ENCODE measurements at places on chromosomes 1 and 21.

GRCh38 chr1:236489710-236490377 is 33.9 kb upstream of the LGALS8 start:
- no peak for DNase-seq

- DNase-seq = no peak
Measured at GRCh38 chr1:66354311-66355201, 179.4 kb upstream of the SGIP1 start.

GRCh38 chr1:111565968-111566367 is 53.6 kb upstream of the RAP1A start:
- DNase-seq = no peak

- DNase-seq = no peak
Measured at GRCh38 chr1:69077633-69078032, 490.1 kb upstream of the LRRC7 start.

- no peak for DNase-seq
Measured at GRCh38 chr1:46394872-46395465, 852 bp downstream of the FAAH start.

GRCh38 chr1:88618331-88618730 is 65.7 kb upstream of the PKN2 start:
- no peak for DNase-seq

DNA sequence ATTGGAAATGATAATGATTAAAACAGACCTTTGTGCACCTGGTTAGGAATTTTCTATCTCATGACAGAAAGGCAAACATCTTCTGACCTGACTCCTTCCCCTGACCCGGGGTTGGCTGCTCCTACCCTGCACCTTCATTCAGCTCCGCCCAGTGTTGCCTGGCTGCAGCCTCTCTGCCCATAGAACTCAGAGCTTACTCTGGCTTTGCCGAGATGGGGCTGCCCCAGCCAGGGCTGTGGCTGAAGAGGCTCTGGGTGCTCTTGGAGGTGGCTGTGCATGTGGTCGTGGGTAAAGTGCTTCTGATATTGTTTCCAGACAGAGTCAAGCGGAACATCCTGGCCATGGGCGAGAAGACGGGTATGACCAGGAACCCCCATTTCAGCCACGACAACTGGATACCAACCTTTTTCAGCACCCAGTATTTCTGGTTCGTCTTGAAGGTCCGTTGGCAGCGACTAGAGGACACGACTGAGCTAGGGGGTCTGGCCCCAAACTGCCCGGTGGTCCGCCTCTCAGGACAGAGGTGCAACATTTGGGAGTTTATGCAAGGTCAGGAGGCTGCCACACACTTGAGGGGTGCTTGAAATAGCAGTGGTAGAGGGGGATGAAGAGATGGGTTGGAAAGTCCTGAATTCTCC is at the start of gene DIO1:
DIO1 (plus strand) TSS at position 189 of the 638 bp plus-strand sequence; CDS start at position 213, 24 bp downstream.
- DNase-seq = no peak

GRCh38 chr1:12604114-12604874 is 13.7 kb downstream of the DHRS3 start:
- DNase-seq = no peak

DNA sequence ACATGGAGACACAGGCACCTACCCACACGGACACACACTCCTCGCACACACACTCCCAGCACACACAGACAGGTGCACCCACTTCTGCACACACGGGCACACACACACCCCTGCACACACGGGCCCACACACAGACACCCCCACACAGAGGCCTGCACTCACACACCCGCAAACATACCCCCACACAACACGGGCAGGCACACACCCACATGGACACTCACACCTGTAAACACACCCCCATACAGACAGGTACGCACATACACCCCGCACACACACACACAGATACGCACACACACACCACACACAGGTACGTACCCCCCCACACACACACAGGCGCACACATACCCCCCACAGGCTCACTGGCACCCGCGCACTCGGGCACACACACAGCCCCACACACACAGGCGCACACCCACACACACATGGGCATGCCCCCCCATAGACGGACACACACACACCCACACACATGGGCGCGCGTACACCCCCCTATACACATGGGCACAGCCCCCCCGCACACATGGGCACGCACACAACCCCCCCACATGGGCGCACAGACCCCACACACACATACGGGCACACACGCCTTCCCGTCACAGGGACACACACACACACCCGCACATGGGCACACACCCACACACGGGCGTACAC is 6.1 kb downstream of the ATAD3A start:
- DNase-seq = no peak

- DNase-seq = no peak
Measured at GRCh38 chr1:54766726-54767125, 2.4 kb upstream of the PARS2 start.

DNA sequence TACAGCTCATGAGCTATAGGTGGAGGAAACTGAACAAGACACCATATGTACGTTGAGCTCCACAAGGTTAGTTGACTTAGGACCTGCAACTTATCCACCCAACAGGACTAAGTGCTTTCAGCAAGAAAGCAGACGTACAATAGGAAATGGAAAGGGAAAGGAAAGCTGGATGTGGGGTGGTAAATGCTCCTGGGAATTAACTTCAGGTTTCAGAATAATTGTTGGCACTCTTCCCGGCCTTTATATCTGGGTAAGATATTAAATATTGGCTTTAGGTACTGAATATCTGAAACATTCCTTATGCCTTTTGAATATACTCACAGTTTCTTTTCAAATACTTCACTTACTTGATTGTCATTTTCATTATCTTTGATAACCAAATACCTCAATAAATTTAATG is 36.3 kb downstream of the GLMN start:
- no peak for DNase-seq

- no peak for DNase-seq
Measured at GRCh38 chr1:40689737-40690136, 1.8 kb upstream of the NFYC start.

- DNase-seq = no peak
Measured at GRCh38 chr1:233657466-233657865, 43.6 kb downstream of the KCNK1 start.

GRCh38 chr1:207644852-207645634 is at the start of gene CR1L:
TSS of gene CR1L (plus strand) at chr1:207645133. CDS start at chr1:207645234, 101 bp downstream.
- peak; percentile 41 for DNase-seq

- peak; percentile 18 for DNase-seq
Measured at GRCh38 chr1:232880354-232880753, 70.1 kb upstream of the NTPCR start.

- no peak for DNase-seq
Measured at GRCh38 chr1:61079296-61079897, 3.0 kb upstream of the NFIA start.

DNA sequence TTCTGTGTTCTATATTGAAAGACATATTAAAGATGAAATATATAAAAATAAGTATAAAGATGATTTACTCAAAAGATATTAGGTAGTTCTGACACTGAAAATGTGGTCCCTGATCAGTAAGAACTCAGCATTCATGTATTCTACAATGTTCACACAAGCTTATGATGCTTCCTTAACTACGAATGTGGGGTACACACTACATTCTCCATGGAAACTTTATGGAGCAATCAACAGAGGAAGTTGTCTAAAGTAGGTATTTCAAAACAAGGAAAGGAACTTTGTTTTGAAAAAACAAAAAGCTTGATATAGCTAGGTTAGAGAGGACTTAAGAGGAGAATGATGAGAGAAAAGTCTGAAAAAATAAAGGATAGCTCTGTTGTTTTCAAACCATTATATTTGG is 119.7 kb upstream of the RGS18 start:
- DNase-seq = no peak

DNA sequence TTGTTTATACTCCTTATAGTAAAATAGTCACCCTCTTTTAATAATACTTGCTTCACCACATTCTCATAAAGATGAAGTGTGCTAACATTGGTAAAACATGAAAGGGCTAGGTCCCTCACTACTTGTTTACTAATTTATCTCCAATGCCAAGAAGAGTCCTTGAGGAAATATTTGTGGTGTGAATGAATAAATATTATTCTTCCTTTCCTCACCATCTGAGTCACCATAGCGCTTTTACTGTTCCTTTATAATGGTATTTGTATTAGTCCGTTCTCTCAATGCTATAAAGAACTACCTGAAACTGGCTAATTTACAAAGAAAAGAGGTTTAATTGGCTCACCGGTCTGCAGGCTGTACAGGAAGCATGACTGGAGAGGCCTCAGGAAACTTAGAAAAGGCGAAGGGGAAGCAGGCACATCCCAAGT is 222.8 kb upstream of the ZRANB2 start:
- DNase-seq = no peak

- DNase-seq = no peak
Measured at GRCh38 chr21:45202889-45203288, 84.8 kb downstream of the POFUT2 start.

- DNase-seq = no peak
Measured at GRCh38 chr1:5733596-5733995, 258.6 kb downstream of the NPHP4 start.

DNA sequence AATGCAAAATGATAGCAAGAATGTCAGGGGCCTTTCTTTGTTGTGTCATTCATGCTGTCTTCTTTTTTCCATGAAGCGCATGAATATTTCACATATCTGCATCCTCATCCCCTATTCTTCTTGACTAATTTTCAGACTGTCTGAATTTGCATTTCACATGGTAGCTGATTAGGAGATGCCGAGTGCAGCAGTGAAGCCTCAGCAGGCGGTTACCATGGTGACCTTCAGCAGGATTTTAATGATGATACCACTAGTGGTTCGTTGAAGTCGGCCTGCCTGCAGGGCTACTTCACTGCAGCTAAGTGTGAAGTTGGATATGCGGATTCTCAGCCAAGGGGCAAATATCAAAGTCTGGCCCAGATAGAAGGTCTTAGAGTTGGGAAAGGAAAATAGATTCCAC is 141.8 kb downstream of the NEK7 start:
- DNase-seq = no peak

DNA sequence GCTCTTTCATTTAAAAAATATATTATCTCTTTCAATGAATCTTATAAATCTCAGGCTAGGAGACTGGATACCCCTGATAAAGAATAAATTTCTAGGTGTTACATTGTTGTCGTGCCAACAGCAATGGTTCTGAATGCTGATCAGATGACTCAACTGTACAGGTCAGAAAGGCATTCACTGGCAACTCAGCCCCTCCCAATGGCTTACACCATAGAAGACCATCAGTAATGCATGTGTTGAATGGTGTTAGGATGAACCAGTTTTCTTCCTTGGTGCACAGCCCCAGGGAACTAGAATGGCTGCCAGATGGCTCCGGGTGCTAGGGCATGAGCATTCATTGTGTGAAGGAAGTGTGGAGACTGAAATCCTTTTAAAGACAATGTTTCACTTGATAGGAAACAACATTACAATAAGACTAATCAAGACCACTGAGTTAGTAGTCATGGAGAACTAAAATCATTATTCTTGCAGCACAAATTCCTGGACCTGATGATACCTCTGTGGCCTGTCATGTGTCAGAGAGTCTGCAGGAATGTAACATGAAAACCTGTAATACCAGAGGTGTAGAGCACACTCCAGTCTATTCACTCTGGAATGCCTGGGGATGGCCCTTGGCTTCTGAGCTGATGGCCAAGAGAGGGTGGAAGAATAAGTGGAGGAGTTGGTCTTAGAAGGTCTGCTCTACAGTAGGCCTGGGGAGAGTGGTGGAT is 187.7 kb upstream of the LMO4 start:
- DNase-seq = no peak

DNA sequence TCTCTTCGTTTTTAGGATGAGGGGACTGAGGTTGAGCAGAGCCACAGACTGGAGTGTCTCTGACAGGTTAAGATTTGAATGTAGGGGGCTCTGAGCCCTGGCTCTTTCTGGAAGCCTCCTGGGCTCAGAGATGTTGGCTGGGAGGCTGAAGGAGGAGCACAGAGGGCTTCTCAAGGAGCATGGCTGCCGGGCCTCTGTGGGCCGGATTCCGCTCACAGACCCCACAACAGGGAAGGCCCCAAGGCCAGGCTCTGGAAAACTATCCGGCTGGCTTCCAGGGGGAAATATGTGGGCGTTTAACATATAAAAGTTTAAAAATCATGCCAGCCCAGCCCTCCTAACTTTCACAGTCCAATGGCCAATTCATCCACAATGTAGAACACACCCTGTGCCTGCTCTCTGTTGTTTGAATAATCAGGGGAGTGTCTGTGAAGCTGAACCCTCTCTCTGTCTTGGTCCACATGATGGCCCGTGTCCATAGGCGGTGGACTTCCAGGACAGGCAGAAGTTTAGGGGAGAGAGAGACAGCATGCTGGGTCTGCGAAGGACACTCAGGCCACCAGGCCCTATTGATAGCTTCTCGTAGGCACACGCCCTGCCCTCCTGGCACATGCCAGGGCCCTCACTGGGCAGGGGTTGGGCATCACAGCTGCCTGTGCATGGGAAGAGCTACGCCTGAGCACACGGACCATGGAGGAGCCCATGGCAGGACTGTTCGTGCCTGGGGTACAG is 10.8 kb downstream of the OBSCN start:
- DNase-seq = no peak

DNA sequence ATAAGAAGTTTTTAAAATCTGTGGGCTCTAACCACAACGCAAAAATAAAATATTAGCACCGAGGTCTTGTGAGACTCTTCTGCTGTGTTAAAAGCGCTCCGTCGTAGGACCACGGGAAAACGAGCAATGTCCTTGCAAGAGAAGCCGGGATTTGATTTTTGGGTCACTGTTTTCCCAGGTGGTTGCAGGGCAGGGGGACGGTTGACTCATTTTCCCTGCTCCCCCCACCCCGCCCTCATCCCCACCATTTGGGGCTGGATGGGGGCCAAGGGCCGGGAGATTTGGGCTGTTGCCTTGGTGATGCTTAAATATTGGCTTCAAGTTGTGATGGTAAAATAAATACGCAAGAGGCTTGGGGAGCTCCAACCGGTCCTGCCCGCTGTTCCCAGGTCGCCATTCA is 67.6 kb upstream of the SLC25A33 start:
- no peak for DNase-seq

- no peak for DNase-seq
Measured at GRCh38 chr1:232142403-232143314, 487.3 kb downstream of the SIPA1L2 start.

- DNase-seq = no peak
Measured at GRCh38 chr1:145845144-145845513, 301 bp upstream of the NUDT17 start.

- DNase-seq = no peak
Measured at GRCh38 chr21:44774972-44775371, 26.6 kb downstream of the UBE2G2 start.

- no peak for DNase-seq
Measured at GRCh38 chr1:42748021-42748420, 8.0 kb upstream of the CLDN19 start.

DNA sequence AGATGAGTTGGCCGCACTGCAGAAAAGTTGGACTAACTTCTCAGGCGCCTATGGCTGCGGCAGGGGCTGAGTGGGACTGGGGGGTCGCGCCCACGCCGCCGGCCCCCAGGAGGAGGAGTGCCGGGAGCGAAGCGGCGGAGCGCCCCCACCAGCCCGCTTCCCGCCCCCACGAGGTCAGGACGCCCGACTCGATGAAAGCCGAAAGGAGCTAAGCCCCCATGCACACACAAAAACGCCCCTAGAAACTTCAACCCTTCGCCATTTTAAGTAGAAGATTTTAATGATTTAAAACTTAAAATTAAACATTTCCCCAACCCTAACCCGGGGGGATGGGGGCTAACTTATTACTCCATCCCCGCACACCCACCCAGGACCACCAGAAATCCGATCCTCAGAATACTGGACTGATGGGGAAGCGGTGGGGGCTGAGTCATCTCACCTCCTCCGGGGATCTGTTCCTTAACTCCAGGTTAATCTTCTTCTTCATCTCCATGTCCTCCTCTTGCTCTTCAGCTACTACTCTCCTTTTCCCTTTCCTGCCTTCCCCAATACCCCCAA is 539 bp downstream of the ANP32E start:
- no peak for DNase-seq

All from iPS DF 6.9 (cell line).